Mesenteric fat pad (tissue), 1 donor: ENCODE measurements at places on chromosomes 4 and X.

DNA sequence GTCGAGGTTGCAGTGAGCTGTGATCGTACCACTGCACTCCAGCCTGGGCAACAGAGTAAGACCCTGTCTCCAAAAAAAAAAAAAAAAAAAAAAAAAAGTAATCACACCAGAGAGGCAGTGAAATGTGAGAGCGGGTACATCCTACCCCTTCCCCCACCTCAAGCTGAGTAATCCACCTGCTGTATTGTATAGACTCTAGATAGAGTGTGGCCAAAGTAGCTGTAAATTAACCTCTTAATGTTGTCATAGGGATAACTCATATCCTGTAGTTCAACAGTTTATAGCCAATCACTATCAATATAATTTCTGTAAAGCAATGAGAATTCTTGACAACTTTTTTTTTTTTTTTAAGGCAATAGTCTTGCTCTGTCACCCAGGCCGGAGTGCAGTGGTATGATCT is 30.8 kb downstream of the TNIP2 start:
- no peak for DNase-seq

- DNase-seq, result no peak
Observed at GRCh38 chr4:143399113-143399949, 62.7 kb downstream of the GAB1 start.

GRCh38 chr4:119008761-119009160 is 120.1 kb downstream of the SYNPO2 start:
- DNase-seq, result no peak

- no peak for DNase-seq
Observed at GRCh38 chr4:38169524-38169923, 209.3 kb downstream of the PTTG2 start.

DNA sequence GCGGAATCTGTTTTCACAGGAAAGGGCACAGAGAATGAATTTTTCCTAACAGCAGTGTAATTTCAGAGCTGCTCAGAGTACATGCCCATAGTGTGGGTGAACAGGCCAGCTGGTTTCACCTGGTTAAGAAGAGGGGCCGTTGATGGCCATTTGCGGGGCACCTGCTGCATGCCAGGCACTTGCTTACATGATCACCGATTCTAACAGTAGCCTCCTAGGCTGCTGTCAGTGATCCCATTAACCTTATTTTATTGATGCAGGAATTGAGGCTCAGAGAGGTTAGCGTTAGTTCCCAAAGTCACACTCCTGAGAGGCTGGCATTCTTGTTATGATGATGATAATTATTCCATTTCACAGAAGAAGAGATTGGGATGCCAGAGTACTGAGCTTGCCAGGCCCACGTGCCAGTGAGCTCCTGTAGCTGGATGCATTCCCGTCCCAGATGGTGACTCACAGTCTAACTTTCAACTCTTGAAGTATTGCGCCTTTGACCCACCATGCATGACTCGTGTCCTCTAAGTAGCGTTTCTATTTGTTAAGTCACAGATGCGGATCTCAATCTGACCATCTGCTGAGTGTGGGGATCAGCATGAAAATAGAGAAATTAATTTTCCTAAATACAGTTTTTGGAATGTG is 76.5 kb downstream of the PSAPL1 start:
- no peak for DNase-seq

- DNase-seq, result no peak
Observed at GRCh38 chrX:107979534-107979933, 2.6 kb downstream of the TEX13B start.

DNA sequence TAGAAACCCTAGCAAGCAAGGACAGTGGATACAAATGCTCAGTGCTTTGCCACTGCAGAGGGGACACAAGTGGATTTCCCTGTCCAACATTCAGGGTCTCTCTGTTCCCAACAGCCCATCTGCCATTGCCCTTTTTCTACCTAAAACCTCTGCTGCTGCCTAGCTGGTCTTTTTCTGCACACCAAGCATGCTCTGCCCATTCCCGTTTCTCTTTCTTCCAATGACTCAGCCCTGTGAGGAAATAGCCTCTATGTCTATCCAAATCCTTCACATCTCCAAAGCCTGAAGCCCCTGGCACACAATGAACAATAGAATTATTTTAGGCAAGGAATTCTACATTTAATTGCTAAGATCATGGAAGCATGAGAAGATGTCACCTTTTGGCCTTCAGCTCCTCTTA is 5.7 kb upstream of the AMELX start:
- DNase-seq, result no peak

GRCh38 chr4:183449193-183449882 is 4.9 kb downstream of the CDKN2AIP start:
- DNase-seq, result no peak

DNA sequence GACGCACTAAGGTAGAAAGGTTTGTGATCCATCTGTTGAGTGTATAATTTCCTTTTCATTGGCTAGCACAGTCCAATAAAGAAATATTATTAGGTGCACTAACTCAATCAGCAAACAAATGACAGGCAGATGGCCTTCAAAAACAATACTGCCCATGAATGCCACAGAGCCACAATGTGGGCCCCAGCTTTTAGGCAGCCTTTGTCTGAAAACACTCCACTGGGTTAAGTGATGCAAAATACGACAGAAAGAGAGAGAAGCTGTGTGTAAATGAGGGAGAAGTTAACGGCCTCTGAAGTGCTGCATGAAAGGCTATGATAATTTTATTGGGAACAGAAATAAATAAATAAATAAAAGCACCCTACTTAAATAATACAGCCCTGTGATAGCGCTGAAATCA is 274.6 kb downstream of the NKX6-1 start:
- DNase-seq, result no peak

GRCh38 chr4:163107754-163108153 is 58.9 kb downstream of the NAF1 start:
- DNase-seq, result no peak

- DNase-seq, result no peak
Observed at GRCh38 chrX:13412208-13412600, 92.4 kb upstream of the ATXN3L start.
